ENCODE measurements at places on chromosomes 6 and 20.

- DNase-seq, result no peak
These were observed 8.4 kb downstream of the ENTPD6 start for GRCh38 chr20:25203871-25204320.

GRCh38 chr6:89187504-89187903, 29.7 kb downstream of the GABRR1 start:
- DNase-seq, result no peak

- DNase-seq, result no peak
These were observed 43.4 kb downstream of the LRFN2 start for GRCh38 chr6:40543776-40544175.

- DNase-seq, result no peak
These were observed 14.6 kb upstream of the FAXC start for GRCh38 chr6:99364026-99364425.

- peak; percentile 56 for DNase-seq
These were observed 511 bp downstream of the VARS1 start for GRCh38 chr6:31794866-31795615.

DNA sequence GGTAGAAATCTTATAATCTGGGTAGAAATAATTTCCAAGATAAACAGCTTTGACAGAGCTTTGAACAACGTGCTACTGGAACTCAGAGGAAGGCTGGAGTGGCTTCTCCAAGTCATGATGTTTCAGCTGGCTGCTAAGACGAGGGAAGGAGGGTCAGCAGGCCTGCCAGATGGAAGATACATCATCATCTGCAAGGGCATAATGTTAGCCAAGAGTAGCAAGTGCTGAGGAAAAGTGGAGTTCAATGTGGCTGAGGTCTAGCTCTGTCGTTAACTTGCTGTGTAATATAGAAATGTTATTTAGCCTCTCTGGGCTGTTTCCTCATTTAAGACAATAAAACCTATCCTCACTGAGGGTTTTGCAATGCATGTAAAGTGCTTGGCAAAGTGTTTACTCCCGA, 35.1 kb downstream of the RGS17 start:
- no peak for DNase-seq

- no peak for DNase-seq
These were observed 115.4 kb downstream of the PFDN4 start for GRCh38 chr20:54323227-54323734.

DNA sequence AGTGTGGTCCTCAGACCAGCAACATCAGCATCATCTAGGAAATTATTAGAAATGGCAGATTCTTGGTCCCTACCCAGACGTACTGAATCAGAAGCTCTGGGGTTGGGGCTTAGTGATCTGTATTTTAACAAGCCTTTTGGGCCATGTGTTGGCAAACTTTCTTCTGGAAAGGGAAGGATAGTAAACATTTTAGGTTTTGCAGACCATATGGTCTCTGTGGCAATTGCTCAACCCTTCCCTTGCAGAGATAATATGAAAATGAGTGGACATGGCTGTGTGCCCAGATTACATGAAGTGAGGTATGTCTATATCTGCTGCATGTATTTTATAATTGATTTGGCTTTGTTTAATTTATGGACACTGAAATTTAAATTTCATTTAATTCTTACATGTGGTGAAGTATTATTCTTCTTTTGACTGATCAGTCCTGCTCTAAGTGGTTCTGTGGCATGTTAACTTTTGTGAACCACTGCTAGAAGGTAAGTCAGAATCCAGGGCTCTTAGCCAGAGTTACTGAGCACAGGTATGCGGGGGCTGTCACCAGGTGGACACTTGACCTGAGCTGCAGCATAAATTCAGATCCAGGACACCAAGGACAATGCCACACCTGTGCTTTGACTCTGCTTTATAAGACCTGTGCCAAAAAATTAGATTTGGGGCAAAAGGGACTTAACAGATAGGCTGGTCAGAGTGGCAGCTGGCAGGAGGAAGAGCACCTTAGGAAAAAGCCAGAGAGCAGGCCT, 43.2 kb downstream of the LY86 start:
- DNase-seq, result no peak

DNA sequence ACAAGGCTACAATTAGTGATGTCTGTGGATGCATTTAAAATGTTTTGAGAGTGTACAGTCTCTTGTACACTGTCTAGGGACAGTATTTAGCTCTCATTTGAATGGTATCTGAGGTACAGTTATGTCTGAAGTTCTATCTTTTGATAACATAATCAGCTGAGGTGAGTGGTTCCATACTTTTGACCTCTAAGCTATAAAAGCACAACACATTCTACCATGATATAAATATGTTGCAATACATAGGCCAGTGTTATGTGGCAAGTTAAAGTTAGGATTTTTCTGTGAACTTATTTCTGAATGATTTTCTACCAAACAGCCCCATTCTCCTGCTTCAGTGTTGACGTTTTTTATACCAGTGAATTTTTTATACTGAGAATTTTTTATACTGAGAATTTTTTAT, 77.6 kb downstream of the AKAP7 start:
- no peak for DNase-seq

DNA sequence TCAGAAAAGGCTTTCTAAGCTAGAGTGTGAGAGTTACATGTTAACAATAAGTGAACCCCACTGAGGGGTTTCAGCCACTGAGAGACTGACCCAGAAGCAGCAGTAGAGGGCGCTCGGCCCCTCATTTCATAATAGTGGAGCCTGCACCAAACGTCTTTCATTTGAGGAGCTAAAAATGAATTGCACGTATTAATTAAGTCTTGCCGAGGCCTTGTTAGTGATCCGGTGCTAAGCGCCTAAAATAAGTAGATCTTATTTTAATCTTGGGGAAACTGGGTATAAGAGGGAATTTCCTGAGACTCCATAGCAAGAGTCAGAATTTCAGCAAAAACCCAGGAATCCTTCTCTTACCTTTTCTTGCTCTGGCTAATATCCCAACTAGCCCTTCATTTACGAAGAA, 209.7 kb downstream of the FARS2 start:
- DNase-seq, result peak; percentile 68

GRCh38 chr6:107823047-107823557, 1.0 kb downstream of the SCML4 start:
- DNase-seq, result no peak

DNA sequence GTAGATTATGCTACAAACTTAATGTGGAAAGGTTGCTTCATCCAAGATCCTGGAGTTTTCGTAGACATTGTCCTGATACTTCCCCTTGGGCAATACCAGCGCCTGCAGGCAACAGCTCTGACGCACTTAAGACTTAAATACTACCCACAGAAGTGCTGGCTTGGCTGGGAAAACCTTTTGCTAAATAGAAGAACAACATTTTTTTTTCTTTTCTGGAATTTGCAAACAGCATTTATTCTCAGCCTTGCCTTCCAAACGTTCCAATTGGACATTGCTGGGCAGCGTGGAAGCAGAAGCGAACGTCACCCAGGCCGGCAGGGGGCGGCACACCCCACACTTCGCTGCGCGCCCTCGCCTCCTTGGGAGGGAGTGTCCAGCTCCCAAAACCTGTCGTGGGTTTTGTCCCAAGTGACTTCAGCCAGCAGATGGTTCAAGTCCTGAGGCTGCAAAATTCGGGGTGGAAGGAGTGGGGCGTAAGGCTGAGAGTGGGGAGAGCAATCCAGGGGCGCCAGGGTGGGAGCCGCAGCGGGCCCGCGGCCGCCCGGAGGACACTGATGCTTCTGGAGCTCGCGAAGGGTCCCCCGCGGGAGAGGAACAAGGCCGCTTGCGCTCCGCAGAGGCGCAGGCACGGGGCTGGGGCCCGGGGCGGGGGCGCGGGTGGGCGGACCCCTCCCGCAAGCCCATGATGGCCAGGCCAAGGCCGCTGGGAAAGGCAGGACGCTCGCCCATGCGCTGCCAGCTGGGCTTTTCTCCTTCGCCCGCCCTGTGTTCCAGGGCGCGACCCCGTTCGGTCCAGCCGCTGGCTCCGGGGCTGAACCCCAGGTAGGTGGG, 60.8 kb upstream of the MAP3K4 start:
- peak; percentile 22 for DNase-seq

- DNase-seq, result no peak
These were observed 23.3 kb downstream of the AKAP12 start for GRCh38 chr6:151263035-151263434.

- no peak for DNase-seq
These were observed 84.0 kb downstream of the PREX1 start for GRCh38 chr20:48743807-48744206.

DNA sequence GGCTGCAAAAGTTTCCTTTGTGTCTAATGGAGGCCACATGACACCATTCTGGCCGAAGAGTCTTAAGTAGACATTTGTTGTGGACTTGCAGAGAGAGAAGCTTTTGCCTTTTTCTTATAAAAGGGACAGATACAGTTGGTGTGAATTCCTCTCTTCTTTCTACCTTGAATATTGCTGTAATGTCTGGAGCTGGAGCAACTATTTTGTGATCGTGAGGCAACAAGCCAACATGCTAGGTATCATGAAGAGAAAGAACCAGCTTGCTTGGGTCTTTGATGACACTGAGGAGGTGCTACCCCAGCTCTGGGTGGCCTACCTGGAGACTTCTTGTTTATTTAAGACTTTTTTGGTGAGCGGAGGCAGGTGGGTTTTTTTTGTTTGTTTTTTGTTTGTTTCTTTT, 16.3 kb upstream of the SYNJ2 start:
- DNase-seq, result no peak

DNA sequence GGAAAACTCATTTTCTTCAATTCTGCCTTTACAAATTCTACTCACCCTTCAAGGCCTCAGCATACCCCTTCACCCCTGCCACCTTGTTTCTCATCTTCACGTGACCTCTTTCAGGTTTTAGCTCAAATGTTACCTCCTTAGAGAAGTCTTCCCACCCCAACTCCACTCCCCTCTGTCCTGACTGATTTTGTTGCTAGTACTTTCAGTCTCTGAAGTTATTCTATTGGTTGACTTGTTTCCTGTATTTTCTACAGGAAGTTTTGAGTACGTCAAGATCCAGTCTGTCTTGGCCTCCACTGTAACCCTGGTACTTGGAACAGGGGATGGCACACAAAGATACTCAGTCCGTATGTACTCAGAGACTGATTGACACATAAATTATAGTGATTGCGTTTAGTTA, 296.1 kb downstream of the DHX35 start:
- DNase-seq, result no peak

GRCh38 chr6:91633374-91634111, 1046.7 kb upstream of the MAP3K7 start:
- DNase-seq, result peak; percentile 42

DNA sequence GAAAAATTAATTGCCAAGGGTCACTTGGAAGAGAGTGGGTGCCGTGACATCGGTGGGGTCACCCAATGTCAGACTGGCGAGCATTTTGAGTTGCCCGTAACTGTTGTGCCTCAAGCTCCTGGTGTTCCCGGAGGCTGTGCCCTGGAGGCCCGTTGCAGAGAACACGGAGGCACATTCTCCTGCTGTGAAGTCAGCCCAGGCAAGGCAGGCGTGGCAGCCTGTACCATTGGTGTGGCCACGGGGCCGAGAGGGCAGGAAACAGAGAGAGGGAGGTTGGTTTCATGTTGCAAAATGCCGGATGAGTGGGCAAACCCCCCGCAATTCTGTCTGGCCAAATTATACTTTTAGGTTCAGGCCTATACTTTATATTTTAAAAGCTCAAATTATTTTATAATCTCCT, 81.2 kb downstream of the THBS2 start:
- no peak for DNase-seq

DNA sequence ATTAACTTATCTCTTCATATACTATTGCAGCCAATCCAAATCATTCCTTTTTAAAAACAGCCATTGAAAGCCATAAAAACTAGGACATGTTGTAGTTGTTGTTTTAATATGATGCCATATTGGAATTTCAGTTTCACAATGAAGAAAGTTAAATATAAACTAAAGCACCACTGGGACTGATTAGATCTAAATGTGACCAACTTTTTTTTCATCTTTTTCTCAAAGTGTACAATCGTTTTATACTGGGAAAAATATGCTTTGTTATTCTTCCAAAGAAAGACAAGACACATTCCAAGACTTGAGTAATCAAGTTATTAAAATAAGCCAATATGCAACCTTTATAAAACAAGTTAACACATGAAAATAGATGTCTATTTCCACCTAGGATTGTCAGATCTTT, 68.5 kb downstream of the THEMIS start:
- DNase-seq, result no peak

Data from NCI-H146 (cell line).